ENCODE measurements at places on chromosomes 11 and 22. TPM values are rescaled to one million over a fixed set of nuclear protein-coding genes. Genes with fewer than 3 reads are reported as not detected.

DNA sequence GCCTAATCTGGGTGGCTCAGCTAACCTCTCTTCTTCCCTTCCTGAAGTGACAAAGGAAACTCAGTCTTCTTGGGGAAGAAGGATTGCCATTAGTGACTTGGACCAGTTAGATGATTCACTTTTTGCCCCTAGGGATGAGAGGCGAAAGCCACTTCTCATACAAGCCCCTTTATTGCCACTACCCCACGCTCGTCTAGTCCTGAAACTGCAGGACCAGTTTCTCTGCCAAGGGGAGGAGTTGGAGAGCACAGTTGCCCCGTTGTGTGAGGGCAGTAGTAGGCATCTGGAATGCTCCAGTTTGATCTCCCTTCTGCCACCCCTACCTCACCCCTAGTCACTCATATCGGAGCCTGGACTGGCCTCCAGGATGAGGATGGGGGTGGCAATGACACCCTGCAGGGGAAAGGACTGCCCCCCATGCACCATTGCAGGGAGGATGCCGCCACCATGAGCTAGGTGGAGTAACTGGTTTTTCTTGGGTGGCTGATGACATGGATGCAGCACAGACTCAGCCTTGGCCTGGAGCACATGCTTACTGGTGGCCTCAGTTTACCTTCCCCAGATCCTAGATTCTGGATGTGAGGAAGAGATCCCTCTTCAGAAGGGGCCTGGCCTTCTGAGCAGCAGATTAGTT lies 14.2 kb upstream of the UVRAG start:
- no peak overlapping the region for H3K27ac ChIP-seq
- H3K4me1 ChIP-seq, result no peaks in the 10 kb centered on the region
- no peaks in the 10 kb centered on the region for H3K36me3 ChIP-seq
- no peak for DNase-seq
- H3K27me3 ChIP-seq, result no peaks in the 10 kb centered on the region

DNA sequence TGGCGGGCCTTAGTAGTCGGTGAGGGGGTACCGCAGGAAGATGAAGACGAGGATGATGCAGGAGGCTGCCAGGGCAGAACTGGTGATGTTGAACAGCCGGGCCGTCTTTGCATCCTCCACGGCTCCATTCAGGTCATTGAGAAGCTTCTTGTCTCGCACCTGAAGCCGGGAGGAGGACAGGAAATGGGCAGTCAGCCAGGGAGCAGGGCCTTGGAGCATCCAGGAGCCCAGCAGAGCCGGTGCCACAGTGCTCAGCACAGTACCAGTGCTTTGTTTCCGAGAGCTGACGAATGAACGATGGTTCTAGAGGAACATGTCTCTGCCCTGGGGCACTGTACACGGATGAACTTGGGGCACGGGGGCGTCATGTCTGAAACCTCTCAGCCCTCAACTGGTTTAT lies 15.1 kb downstream of the IFITM10 start:
- H3K4me3 ChIP-seq, result no peak overlapping the region
- H3K27me3 ChIP-seq, result peaks cover 37% of the 10 kb centered on the region
- DNase-seq, result no peak
- no peaks in the 10 kb centered on the region for H3K4me1 ChIP-seq
- H3K27ac ChIP-seq, result no peak overlapping the region

DNA sequence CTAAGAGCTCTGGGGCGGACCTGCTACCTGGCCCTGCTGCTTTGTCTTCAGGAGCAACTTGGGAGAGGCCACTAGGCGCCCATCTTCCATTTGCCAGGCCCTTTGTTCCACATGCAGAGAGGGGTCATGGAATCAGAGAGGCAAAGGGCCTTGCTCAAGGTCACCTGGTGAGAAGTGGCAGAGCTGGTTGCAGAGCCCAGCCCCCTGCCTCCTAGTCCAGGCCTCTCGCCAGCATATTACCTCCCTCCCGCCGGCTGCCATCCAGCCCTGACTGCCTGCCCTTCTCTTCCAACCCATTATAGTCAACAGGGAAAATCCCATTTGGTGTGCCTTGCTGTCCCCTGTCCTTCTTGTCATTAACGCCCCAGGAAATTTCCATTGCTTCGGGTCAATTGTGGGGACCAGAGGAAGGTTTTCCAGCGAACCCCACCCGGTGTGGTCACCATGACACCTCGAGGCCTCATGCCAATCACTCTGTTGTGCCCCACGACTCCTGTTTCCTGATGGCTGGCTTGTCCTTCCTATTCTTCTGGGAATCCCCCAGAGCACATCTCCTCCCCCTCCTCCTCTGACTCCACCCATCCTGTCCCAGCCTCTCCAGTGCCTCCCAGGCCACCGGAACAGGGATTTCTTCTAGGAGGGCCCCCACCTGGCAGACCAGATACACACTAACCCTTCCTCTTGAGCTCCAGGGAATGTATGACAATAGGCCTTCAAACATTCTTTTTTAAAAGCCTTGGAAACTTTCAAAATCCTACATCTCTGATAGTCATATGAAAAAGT lies 77.0 kb downstream of the NECTIN1 start:
- DNase-seq, result no peak
- no peaks in the 10 kb centered on the region for H3K36me3 ChIP-seq
- H3K27ac ChIP-seq, result no peak overlapping the region
- no peaks in the 10 kb centered on the region for H3K27me3 ChIP-seq
- no peaks in the 10 kb centered on the region for H3K4me1 ChIP-seq

DNA sequence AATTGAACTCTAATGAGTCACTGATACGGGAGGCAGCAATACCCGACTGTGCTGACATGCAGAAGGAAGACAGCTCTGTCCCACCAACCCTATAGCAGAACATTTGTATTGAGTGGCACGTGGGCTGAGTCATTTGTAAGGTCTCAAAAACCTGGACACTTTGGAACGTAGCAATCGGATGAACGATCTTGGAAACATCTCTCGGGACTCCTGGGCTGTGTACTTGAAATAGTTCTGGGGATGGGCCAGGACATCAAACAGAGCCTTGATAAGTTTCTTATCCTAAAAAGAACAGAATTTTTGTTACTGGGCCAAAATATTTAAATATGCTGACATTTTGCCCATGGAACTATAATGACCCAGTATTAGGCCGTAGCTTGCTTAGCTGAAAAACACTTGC lies 17.1 kb upstream of the NRIP3 start:
- DNase-seq, result no peak
- H3K4me1 ChIP-seq, result peaks cover 30% of the 10 kb centered on the region
- H3K36me3 ChIP-seq, result no peaks in the 10 kb centered on the region
- no peak overlapping the region for H3K27ac ChIP-seq
- no peaks in the 10 kb centered on the region for H3K27me3 ChIP-seq

Gene SESN3
- total RNA-seq, result 33.8 TPM

Gene MYOD1
- total RNA-seq, result not detected

Gene ART1
- total RNA-seq, result 1.0 TPM

- H3K36me3 ChIP-seq, result no peaks in the 10 kb centered on the region
- no peak overlapping the region for H3K4me3 ChIP-seq
- no peak for DNase-seq
- H3K4me1 ChIP-seq, result peaks cover 4% of the 10 kb centered on the region
These were observed 37.1 kb upstream of the EHF start for GRCh38 chr11:34583818-34584217.

Gene TMPRSS13
- 7.0 TPM for total RNA-seq

Gene OR52B2
- not detected for total RNA-seq

Gene MMP27
- total RNA-seq, result not detected

GRCh38 chr22:23763579-23763945 lies 772 bp downstream of the C22orf15 start:
- H3K4me1 ChIP-seq, result peaks cover 31% of the 10 kb centered on the region
- no peaks in the 10 kb centered on the region for H3K36me3 ChIP-seq
- no peaks in the 10 kb centered on the region for H3K27me3 ChIP-seq
- H3K4me3 ChIP-seq, result peak overlapping the region; percentile 37
- no peak overlapping the region for H3K27ac ChIP-seq

DNA sequence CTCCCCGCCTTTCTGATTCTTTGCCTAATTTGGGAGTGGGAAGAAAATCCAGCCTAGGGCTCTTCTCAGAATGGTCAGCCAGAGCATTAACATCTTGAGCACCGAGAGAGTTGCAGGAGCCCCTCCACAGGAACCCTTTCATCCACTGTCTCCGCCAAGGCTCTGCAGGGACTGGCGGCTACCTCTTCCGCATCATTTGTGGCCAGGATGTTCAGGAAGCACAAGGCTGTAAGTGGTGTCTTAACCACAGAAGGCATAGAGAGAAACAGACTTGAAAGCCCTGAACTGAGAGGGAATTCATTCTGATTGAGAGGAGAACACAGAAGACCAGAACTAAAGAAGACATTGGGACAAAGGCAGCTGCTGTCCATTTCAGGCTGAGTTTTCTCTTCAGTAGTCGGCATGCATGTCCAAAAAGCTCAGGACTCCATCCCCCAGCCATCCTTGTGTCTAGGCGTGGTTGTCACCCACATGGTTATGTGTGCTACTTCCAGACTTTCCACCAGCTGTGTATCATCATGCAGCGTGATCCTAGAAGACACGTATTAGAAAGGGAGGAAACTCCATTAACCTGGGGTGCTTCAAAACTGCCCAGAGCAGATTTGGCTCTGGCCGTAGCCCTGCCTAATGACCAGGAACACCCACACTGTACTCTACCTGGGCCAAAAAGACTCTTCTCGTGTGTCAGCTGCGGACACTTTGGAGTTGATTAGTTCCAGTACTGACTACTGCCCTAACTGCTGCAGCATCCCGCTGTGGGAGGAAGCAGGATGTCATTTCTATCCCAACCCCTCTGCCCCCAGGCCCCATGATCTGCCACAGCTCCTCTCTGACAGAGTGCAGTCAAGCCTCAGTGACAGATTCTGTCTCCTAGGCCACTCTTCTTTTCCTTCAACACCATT lies 725.1 kb downstream of the NTM start:
- no peak for DNase-seq
- no peak overlapping the region for H3K27ac ChIP-seq
- H3K4me3 ChIP-seq, result no peak overlapping the region
- H3K4me1 ChIP-seq, result no peaks in the 10 kb centered on the region

DNA sequence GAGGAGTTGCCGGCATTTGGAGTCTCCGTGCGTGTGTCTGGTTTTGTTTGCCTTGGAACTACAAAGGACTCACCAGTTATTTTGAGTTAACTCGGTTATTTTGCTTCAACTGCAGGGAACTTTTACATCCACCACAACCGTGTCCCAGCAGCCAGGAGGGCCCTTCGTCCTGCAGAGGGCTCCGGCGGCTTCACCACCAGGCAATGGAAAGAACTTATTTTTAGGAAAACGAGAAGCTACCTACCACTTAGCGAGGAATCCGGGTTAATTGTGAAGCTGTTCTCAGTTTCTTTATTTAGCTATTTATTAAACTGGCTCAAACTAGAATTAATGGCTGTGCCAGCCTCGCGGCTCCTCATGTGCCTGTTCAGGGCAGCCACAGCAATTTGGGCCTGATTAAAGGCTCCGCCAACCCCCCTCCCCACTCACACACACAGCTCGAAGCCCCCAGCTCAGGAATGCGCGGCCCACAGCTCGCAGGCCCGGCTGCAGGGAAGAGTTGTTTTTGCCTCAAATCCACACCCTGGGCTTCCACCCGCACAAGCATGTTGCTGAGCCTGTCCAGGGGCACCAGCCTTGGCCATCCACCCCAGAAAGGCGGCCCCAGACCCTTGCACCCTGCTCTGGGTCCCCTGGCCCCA lies 55.9 kb upstream of the FGF3 start:
- peak; percentile 20 for DNase-seq
- no peaks in the 10 kb centered on the region for H3K36me3 ChIP-seq
- peaks cover 6% of the 10 kb centered on the region for H3K27me3 ChIP-seq
- no peaks in the 10 kb centered on the region for H3K4me1 ChIP-seq
- no peak overlapping the region for H3K27ac ChIP-seq

DNA sequence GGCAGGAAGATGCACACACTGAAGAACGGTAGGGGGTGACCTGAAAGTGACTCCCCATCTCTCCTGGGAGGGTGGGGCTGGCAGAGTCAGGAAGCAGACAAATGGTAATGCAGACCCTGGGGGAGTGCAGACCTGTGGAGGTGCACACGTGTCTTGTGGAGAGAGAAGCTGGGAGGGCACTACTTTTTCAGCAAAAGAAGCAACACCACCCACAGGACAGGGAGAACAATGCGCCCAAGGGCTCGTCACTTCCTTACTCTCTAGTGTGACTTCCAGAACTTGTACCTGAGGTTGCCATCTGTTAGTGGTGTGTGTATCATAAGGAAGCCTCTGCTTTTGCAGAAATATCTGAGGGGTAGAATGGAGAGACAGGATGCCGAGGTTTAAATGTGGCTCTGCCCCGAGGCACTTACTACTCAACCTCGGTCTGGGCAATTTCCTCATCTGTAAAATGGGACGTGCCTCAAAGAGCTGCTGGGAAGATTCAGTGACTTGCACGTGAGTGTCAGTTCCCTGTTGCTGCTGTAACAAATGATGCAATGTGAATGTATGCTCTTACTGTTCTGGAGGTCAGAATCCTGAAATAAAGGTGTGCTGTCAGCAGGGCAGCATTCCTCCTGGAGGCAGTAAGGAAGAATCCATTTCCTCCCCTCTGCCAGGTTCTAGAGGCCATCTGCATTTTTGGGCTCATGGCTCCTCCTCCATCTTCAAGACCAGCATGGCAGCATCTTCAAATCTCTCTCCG lies 323.4 kb downstream of the SHANK2 start:
- H3K27me3 ChIP-seq, result no peaks in the 10 kb centered on the region
- H3K36me3 ChIP-seq, result no peaks in the 10 kb centered on the region
- H3K27ac ChIP-seq, result no peak overlapping the region
- no peak for DNase-seq
- H3K4me3 ChIP-seq, result no peak overlapping the region

Gene MPPED2
- total RNA-seq, result 1.5 TPM

- no peaks in the 10 kb centered on the region for H3K27me3 ChIP-seq
- H3K27ac ChIP-seq, result no peak overlapping the region
- DNase-seq, result no peak
These were observed 9.8 kb downstream of the PRMT3 start for GRCh38 chr11:20397281-20397680.

DNA sequence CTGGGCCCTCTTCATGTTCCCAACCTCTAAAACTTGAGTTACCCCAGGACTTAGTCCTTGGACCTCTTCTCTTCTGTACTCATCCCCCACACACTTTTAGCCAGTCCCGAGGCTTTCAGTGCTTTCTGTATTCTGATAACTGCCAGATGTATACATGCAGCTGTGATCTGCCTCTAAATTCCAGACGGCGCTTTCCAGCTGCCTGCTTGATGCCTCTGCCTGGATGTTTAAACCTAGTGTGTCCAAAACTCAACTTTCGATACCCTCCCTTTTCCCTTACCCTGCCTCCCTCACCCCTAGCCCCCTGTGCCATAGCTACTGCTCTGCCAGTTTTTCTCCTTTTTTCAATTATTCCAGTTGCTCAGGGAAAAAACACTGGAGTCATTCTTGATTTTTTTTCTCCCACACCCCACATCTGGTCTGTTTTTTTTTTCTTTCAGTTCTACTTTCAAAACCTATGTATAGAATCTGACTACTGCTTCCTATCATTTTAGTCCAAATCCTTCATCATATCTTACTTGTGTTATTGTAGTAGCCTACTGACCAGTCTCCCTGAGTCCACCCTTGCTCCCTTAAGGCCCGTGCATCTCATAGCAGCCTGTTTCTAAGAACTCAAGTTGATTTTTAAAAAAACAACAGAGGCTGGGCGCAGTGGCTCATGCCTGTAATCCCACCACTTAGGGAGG lies 32.9 kb upstream of the TECTA start:
- H3K4me1 ChIP-seq, result no peaks in the 10 kb centered on the region
- no peak overlapping the region for H3K27ac ChIP-seq
- H3K4me3 ChIP-seq, result no peak overlapping the region
- peaks cover 29% of the 10 kb centered on the region for H3K36me3 ChIP-seq
- no peak for DNase-seq
